MV-4-11 (cell line): ENCODE measurements at places on chromosomes 5 and 9.

DNA sequence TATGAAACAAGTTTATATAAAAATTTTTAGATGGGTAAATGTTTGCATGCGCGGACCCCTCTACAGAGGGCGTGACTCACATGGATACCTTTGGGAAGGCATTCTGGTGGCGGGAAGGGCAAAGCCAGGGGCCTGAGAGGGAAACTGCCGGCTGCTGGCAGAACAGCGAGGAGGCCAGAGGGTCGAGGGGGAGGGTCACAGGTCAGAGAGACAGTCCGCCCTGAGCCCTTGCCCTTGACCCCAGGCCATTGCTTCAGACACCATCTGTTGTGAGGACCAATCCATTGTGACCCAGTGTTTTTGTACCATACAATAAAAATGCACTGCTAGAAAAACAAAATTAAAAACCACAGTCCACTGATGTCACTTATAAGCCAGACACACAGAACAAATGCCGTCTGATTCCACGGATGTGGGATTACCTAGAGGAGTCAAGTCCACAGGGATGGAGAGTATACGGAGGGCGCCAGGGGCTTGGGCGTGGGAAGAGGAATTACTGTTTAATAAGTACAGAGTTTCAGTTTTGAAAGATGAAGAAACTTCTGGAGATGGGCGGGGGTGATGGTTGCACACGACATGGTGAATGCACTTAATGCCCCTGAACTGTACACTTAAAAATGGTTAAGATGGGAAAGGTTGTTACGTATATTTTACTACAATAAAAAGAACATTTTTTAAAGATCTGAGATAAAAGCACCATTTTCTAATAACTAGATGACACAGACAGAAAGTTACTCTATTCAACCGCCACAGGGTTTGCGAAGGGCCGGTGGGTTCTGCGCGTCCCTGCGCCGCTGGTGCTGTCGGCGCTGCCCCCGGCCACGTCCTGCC is 12.0 kb downstream of the BTNL9 start:
- no peak for DNase-seq

DNA sequence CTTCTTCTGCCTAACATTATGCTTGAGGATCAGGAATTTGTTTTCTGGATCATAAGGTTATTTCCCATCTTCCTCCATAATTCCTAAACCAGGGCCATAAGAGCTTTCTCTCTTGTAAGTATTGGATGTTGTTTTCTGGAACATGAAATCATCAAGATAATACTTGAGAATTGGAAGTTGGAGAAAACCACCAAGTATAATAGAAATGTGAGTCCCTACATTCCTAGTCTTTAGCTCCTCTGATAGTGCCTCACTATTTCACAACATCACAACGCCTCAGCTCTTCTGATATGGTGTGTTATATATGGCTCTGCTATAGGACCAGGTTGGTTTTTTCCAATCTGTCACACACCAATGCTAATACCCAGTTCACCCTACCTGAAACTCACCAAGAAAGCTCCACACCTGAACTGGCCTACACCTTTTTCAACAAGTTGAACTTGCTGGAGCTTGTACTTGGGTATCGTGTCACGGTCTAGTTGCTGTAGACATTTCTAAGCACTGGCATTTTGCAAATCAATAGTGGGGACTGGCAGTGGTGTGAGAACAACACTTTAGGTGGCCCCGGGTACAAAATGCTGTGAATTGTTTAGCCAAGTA is 141.1 kb downstream of the ACTBL2 start:
- no peak for DNase-seq

DNA sequence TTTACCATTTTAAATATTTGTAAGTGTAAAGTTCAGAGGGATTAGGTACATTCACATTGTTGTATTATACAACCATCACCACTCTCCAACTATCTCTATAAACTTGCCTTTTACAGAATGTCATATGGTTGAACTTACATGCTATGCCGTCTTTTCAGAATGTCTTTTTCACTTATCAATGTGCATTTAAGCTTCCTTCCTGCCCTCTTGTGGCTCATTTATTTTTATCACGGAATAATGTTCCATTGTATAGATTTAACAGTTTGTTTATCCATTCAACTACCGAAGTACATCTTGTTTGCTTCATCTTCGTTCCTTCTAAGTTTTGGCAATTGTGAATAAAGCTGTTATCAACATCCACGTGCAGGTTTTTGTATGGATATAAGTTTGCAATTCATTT is 133.3 kb upstream of the C6 start:
- DNase-seq = peak; percentile 7

DNA sequence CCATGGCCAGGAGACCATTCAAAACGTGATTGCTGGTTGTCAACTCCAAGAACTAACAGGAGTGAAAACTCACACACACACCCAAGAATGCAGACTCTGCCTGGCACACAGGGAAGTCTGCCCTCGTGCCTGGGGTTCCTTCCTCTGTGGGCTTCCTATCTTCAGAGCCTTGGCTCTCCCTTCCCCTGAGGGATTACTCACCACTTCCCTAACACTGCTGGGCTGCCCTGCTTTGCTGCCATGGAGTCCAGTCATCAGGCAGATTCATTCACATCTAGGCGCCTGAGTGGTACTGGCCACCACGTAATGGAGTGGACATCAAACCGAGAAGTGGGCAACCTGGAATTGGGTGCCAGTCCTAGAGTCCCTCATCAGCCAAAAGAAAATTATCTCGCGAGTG is 76.4 kb upstream of the PRSS3 start:
- DNase-seq = peak; percentile 68

DNA sequence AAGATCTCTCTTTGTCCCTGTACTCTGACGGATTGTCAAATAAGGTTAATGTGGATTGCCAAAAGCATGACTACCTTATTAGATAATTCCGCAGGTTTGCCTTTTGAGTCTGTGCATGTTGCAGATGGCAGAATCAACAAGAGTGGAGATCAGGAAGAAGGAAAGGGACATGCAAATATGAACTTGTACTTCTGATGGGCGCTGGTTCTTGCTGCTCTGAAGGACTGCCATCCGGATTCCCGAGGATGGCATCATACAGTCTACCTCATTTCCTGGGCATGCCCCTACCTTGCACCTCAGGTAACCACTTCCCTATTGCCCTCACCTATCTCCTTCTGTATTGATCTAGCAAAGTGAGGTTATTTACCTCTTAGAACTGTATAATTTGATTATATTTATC is 504.2 kb downstream of the ACTL7B start:
- no peak for DNase-seq

DNA sequence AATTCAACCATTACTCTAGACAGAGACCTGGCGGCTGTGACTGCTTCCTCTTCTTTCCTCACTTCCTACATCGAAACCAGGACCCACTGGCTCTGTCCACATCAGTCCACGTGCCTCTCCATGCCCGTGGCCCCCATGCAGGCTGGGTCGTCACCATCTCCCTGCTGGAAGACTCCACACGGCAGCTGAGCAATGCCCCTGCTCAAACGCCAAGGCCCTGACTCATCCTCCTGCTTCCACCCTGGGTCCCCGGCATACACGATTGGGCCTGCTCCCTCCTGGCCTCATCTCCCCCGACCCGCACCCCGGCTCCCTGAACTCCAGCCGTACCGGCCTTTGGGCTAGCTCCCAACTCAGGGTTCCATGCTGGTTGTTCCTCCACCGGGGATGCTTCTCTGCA is 67.2 kb upstream of the IER5L start:
- no peak for DNase-seq

DNA sequence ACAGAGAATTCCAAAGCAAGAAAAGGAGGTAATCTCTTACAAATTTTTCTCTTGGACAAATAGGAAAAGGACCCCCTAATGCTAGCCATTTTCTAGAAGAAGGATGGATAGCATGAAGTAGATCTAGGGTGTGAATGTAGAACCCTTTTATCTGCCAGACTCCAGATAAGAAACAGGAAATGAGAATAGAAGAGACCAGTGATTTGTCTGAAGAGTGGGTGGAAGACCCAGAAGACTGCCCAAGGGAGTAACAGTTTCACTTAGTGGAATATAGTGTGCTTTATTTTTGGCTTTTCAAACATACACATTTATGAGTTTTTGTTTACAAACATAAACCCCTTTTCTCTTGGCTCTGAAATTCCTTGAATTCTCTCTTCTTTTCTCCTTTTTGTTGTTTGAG is 25.0 kb downstream of the ECM2 start:
- DNase-seq = peak; percentile 22

DNA sequence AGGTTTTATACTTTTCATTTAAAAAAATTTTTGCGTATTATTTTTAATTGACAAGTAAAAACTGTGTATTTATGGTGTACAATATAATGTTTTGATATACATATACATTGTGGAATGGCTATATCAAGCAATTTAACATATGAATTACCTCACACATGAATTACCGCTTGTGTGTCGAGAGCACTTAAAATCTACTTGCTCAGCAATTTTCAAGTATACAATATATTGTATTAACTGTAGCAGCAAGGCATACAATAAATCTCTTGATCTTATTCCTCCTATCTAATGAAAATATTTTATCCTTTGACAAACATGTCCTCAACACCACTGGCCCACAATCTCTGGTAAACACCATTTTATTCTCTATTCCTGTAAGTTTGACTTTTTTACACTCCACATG is 224.4 kb upstream of the CYLC2 start:
- no peak for DNase-seq

DNA sequence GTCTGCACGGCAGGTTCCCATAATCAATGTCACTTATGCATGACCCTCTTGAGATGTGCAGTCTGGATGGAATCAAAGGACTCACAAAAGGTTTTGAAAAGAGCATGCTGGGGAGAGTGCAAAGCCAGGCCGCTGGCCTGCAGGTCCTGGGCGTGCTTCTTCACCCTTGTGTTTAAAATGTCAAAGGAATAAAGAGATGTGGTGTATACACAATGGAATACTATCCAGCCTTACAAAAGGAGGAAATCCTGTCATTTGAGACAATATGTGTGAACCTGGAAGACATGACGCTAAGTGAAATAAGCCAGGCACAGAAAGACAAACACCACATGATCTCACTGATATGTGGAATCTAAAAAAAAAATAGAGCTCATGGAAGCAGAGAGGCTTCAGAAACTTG is 137.5 kb upstream of the PHYKPL start:
- no peak for DNase-seq

DNA sequence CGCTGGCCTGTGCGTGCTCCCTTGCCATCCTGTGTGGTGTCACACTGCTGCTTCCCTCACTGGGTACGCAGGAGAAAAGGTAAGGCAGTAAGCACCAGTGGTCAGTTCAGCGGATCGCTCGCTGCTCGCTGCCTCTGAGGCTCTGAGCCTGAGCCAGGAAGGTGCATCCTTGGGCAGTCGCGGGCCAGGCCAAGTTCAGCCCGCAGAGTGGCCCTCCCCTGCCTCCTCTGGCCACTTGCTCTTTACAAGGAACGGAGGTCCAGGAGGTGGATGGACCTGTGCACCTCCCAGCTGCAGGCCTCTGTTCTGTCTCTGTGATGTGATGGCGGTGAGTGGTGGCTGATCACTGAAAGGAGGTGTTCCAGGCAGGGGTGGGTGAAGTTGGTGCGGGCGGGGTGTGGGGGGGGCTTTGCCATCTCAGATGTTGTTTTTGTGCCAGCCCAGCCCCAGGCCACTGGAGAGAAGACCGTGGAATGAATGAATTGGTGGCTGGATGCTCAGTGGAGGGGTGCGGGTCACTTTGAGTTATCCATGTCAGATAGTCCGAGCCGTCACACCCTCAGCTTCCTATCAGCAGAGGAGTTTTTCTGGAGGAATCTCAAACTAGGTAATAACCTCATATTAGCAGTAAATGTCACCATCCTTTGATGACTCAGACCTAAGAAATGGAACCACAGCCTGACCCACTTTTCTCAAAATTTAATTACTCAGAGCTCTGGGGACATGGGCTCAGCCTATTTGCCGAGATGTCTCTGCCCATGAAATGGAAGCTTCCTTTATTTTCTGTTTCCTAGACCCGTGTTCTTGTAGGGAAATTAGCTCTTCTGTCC is 7.3 kb downstream of the COL5A1 start:
- DNase-seq = peak; percentile 25

DNA sequence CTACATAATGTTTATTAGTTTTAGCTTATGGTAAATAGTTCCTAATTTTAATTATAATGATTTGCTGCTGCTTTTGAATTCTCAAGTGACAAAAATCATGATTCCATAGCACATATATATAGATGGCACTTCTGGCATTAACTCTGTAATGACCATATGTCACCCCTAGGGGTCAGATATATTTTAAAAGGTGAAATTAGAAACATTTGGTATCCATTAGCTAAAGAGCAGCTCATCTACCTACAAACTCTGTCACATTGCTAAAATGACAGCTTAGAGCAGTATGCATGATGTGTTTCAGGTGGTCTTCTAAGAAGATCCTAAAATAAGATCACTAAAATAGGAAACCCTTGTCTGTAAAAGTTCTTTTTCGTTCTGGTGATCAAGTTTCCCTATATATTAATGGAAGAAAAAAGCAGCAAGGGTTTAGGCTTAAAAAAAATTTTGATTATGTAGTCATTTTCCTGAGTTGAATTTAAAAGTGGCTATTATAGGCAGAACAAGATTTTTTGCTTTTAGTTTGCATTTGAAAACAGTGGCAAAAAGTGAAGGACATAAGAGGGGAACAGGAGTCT is 157.7 kb upstream of the POU5F2 start:
- DNase-seq = no peak

GRCh38 chr9:134553996-134554372 is 87.6 kb upstream of the COL5A1 start:
- no peak for DNase-seq
